NK-92 treated with Interleukin-12 subunit alpha and Interleukin-12 subunit beta, amount 100 ng/mL, for 24 hours (cell line): ENCODE measurements at places on chromosomes 3 and 15.

- no peak for DNase-seq
Measured at GRCh38 chr3:58487140-58487886, 4.6 kb upstream of the KCTD6 start.

DNA sequence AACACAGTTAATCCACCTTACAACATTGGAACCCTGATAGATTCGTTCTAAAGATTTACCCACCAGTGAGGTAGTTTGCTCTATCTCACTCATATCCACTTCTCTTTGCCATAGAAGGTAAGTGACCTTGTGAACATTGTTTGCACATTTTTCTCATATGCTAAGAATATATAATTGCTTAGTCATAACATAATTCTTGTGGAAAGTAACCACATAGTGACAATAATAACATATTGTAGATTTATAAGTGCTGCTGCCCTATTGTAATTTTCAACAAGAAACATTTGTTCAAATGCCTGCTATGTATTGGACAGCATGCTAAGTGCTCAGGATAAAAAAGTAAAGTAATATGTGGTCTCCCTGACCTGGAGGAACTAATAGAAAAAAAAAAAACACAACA is 554.2 kb upstream of the KCNMB2 start:
- DNase-seq, result no peak

DNA sequence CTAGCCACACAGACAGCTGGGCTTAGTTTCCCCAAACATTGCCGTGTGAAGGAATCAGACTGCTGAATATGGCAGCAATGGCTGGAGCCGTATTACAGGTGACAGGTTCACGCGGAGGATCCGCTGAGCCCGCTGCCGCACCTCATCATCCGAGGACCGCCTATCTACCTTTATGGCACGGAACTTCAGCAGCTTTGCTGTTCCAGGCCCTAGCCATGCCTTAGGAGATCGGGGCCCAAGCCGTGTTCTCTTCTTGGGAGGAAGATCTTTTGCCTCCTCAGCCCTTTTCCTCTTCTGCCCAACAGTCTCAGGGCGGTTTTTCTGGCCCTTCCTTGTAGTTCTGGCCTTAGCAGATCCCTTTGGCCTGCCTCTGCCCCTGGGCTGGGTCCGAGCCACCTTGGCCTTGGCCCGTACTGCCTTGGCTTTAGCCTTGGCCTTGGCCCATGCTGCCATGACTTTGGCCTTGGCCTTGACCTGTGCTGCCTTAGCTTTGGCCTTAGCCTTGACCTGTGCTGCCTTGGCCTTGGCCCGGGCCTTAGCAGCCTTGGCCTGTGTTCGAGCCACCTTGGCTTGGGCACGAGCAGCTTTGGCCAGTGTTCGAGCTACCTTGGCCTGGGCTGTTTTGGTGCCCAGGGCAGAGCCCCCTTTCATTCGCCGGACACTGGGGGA is 3.2 kb downstream of the CCDC71 start:
- DNase-seq, result no peak

GRCh38 chr3:43581343-43581742 is 40.5 kb downstream of the ANO10 start:
- no peak for DNase-seq

DNA sequence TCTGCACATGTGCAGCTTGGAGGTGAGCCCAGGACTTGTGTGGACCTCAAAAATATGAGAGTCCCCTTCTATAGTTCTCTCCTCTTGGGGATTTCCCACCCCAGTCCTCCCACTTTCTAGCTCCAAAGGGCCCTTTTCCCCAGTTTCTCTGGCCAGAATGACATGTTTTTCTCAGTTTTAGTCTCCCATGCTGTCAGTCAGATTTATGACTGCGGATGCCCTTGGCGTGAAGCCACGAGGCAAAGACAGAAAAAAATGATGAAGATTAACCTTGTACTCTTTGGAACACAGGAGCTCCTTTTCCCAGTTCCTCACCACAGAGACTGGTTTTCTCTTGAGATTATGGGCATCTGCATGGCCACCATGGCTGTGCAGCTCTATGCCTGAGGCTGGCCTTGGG is 72.0 kb upstream of the TTBK2 start:
- DNase-seq, result no peak

GRCh38 chr3:160980740-160981139 is 124.4 kb downstream of the B3GALNT1 start:
- DNase-seq, result no peak

DNA sequence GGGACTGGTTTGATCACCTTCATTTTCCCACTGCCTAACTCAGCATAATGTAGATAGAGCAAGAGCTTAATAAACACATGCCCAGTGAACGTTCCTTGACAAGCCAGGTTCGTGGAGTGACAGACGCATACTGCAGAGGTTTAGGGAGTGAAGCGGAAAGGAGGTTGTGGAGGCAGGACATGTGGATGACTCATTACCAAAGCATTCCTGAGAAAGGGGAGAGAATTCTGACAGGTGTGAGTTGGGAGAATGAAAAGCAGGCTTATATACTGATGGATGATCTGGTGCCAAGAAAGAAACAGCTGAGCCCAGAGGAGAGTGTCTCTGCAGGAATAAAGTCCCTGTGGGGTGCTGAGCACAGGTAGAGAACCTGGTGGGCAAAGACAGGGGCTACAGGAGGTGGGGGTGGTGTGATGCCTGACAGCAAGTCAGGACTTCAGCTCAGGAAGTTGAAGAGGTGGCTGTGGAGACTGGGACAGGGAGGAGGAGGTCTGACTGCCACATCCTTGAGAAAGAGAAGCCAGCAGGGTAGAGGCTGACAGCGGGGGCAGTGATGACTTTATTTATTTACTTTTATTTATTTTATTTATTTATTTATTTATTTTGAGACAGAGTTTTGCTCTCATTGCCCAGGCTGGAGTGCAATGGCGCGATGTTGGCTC is 2.4 kb upstream of the RPL29 start:
- no peak for DNase-seq

GRCh38 chr3:149701977-149702350 is 44.1 kb upstream of the WWTR1 start:
- no peak for DNase-seq

GRCh38 chr3:116002235-116002634 is 378.9 kb downstream of the GAP43 start:
- DNase-seq, result no peak

DNA sequence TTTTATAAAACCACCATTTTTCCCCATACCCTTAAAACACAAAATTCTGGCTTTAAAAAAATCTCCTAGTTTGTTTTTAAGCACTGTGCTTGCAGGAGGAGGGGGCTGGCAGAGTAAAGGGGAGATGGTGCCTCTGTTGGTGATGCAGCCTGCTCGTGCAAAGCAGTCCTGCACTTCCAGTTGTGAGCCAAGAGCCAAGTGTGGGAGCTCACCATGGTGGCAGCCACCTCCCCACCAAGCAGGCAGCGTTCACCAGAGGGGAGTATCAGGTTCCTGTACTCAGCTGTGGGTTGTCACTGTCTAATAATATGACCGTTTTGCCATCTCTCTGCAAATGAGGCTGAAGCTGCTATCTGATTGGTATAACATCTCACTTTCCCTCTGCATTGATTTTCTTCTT is 164.8 kb downstream of the SYNPR start:
- no peak for DNase-seq

DNA sequence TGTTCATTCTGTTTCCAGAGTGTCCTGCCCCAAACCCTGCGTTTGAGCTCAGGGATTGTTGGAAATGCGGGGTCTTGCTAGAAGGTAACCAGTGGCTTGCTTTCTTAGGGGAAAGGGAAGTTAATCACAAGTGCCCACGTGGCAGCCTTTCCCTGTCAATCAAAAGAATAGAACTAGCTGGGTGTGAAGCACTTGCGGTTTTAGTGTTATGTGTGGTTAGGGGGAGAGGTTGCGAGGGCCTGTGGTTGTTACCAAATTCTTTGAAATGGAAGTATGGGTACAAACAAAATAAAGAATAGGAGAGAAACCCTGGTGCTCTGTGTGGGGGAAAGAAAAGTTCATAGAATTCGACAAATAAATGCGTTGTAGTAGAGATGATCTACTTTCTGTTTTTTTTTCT is 67.6 kb downstream of the FNDC3B start:
- peak; percentile 73 for DNase-seq

- no peak for DNase-seq
Measured at GRCh38 chr15:32029409-32029861, 880 bp upstream of the CHRNA7 start.

DNA sequence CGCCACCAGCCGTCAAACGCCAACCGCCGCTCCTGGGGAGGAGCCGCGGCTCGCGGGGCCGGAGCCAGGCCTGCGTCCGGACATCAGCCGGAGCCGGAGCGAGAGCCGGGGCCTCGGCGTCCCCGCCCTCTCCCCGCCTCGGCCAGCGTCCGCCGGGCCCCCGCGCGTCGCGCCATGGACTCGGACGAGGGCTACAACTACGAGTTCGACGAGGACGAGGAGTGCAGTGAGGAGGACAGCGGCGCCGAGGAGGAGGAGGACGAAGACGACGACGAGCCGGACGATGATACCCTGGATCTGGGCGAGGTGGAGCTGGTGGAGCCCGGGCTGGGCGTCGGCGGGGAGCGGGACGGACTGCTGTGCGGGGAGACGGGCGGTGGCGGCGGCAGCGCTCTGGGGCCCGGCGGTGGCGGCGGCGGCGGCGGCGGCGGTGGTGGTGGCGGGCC is 359 bp downstream of the ARIH1 start:
- DNase-seq, result peak; percentile 72

DNA sequence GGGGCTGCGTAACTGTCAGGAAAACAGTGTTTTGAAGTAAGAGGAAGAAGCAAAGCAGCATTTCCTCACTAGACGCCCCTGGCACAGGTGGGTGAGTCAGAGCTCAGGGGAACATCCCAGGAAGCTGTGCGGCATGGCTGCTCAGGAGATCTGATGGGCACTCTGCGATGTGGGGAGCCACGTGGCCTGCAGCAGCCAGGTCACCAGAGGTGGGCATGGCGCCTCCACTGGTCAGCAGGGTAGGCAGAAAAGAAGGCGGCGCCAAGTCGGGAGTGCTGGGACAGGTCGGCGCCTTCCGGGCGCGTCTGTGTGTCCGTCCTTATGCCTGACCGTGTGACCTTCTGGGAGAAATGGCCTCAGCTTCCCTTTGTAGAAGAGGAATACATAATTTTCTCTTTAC is 249.9 kb upstream of the ST8SIA2 start:
- no peak for DNase-seq

GRCh38 chr3:98594628-98595324 is 1.4 kb upstream of the CPOX start:
- DNase-seq, result no peak

- no peak for DNase-seq
Measured at GRCh38 chr3:29070959-29071634, 209.8 kb upstream of the RBMS3 start.

DNA sequence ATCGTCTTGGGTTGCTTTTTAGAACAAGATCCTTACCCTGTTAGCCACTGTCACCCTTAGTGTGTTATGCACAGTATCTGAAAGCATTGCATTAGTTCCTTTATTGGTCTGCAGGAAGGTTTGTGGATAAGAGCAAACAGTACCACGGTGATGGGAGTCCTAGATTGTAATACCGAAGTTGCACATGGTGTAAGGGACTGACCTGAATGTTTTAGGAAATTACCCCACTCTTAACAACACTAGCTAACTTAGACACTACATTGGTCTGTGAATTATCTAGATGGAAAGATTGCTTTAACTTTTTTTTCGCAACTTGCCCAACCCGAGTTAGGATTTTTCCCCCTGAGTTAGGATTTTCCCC is 1.3 kb downstream of the STT3B start:
- no peak for DNase-seq

DNA sequence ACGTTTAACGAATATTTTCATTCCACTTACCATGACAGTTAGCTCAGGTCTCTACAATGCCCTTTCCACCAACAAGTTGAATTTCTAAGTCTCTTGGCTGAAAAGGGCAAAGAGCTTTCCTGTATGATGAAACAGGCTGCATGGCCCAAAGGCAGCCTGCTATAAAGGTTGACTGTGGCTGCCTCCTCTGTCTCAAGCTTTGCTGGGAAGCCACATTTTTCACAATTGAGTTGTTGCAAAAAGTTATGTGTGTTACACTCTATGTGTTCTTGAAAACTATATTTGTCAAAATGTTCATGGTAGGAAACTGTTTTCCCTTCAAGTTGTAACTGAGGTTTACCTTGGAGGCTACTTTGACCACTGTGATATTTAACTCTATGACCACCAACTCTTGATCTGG is 49.5 kb downstream of the DZIP1L start:
- no peak for DNase-seq

DNA sequence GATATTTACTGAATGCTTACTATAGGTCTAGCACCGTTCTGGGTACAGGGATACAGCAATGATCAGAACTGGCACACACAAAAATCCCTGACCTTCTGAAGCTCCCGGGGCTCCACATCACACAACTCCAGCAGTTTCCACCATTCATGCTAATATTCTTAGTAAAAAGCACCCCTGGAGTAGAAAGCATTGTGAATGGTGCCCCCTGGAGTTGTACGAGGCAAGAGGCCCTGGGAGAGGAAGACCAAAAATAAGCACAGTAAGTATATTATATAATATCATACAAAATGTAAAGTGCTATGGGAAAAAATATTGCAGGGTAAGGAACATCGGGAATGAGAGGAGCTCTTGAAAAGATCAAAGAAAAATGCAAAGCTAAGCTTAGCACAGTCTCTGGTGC is 790 bp upstream of the SRGAP3 start:
- no peak for DNase-seq

DNA sequence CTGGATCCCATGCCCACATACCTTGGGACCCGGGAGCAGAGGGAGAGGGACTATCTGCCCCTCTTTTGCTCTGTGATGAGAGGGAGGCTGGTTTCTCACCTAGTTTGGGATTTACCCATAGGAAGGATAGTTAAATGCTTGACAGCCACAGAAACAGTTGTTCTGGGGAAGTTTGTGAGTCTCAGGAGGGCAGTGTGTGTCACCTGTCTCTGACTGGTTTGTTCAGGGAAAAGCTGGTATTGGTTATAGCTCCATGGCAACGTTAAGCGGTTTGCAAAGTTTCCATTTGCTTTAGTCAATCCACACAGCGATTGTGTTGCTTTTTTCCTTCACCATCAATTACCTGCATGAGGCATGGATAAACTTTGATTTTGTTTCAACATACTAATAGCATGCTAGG is 3.7 kb upstream of the TMED3 start:
- DNase-seq, result no peak

DNA sequence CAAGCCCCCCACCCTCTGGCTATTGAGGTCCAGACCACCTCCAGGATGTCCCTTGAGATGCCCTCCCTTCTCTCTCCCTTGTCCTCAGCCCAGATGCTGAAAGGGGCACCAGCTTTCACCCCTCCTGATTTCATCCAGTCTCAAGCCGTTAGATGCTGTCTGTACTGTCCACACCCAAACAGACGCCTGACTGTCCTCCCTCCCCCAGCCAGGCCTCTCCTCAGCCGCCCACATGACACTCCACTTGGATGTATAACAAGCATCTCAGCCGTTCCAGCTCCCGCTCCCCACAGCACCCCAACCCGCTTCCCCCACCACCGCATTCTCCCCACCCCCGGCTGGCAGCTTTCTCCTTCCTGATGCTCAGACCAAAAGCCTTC is 25.0 kb upstream of the CYP11A1 start:
- DNase-seq, result no peak

- DNase-seq, result no peak
Measured at GRCh38 chr3:23834082-23834870, 28.5 kb downstream of the UBE2E1 start.

GRCh38 chr15:101022876-101023275 is 103.7 kb downstream of the LRRK1 start:
- no peak for DNase-seq
